ENCODE measurements at places on chromosomes 1 and 21.

- no peak for DNase-seq
Observed at GRCh38 chr1:153349363-153350320, 1.0 kb upstream of the PGLYRP4 start.

GRCh38 chr1:22633697-22634463 lies 2.5 kb upstream of the C1QA start:
- no peak for DNase-seq

DNA sequence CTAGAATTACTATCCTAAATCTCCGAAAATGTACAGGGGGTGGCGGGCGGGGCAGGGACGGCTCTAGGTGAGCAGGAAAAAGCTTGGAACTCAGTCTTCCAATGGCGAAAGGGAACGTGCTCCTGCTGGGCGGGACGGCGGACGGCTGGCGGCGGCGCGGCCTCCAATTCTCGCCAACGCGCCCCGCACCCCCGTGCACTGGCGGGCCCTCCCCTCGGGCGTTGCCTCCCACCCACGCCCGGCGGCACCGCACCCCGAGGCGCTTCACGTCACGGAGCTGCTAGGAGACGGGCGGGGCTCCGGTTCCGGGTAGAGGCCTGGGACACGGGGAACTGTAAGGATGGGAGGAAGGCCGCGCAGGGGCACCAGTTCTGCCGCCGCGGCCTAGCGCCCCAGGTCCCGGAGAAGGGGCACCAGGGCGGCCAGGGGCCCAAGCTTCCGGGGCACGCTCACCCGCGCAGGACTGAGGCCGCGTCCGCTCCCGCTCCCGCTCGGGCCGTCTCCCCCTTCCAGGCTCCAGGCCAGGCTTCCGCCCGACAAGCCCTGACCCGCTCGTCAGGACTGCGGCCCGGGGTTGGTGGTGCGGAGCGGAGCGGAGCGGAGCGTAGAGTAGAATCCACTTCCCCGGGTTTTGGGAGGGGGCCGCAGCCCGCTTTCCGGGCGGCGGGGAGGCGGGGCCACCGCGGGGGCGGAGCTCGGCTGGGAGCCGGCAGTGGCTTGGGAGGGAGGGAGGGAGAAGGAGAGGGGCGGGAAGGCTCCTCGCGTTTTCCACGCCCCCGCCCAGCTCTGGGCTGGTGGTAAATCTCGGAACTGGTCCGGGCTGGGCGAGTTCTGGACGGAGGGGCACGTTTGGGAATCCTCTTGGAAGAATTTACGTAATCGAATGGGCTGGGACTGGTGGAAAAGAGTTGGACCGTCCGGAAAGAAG lies at the start of gene DDX59:
Gene DDX59 (minus strand): TSS at position 594 of the 928 bp plus-strand sequence. CDS start 3,167 bp downstream, outside the sequence.
- peak; percentile 93 for DNase-seq

DNA sequence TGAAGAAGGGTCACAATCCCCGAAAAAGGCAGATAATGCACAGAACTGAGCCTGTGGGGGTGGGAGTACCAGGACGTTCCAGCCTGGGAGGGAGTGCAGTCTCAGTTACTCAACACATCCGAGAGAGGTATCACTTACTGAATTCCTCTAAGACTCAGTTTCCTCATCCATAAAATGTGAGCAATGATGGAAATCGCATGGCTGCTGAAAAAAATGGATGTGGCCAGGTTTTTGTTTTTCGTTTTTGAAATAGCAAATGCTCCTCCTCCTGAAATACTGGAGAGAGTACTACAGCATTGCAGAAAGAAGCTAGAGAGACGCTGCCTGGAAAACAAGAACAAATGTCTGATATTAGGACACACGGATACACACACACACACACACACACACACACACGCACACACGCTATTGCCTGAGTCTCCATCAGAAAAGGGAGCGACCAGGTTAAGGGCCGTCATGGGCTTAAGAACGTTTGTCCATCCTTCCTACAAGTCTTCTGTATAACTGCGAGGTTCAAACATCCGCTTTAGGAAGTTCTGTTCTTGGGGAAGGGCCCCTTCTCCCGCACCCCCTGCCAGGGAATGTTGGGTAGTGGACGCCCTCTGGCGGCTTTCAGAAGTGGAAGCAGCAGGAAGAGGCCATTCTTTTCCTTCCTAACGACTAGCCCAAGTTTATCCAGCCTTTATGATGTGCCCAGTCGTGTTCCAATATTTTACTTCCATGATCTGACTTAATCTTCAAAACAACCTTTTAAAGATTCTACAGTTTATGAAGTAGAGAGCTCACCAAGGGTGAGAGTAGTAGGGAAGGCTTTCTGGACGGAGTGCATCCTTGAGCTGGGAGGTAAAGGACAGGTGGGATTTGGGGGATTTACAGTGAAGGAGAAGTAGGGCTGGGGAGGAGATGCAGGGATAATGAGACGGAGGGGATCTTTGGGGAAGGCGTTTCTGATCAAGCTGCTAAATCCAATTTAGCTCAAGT lies 699 bp upstream of the NES start:
- DNase-seq = peak; percentile 55

DNA sequence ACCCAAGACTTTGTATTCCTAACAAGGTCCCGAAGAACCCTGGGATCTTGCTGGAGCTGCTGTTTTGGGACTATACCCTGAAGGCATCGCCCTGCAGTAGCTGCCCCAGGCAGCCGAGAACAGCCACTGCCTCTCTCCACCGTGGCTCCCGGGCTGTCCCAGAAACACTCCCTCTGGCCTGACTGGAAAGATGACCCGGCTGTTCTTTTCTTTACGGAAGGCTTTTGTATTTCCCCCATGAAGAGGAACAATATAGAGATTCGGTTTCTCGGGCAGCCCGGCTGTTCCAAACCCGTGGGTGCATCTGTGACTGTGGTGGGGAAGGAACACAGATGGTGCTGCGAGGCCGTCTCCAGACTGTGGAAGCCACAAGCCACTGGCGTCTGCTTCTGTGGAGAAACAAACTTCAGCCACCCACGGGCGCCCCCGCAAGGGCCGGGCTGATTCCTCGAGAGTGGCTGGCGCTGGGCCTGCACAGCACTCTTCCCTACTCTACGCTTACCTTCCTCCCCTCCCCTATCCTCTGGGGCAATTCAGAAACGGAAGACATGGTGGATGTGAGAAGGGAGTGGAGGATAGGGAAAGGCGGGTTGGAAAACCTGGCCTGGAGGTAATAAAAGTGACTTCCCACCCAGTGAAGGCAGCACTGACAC lies 33.7 kb upstream of the VASH2 start:
- no peak for DNase-seq

- no peak for DNase-seq
Observed at GRCh38 chr1:11671544-11672286, 7.7 kb downstream of the FBXO6 start.

GRCh38 chr1:221192055-221192454 lies 312.8 kb downstream of the HLX start:
- no peak for DNase-seq

DNA sequence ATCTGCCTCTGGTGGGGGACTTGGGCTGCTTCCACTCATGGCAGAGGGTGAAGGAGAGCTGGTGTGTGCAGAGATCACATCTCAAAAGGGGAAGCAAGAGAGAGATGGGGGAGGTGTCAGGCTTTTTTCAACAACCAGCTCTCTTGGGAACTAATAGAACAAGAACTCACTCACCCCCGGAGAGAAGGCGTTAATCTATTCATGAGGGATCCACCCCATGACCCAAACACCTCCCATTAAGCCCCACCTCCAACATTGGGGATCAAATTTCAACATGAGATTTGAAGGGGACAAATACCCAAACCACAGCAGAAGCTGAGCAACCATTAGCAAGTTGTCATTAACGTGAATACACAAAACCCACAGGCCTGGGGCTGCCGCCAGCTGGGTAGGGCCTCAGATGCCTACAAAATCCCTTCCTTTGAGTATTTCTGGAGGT lies 12.0 kb upstream of the VWA5B1 start:
- DNase-seq = peak; percentile 13

DNA sequence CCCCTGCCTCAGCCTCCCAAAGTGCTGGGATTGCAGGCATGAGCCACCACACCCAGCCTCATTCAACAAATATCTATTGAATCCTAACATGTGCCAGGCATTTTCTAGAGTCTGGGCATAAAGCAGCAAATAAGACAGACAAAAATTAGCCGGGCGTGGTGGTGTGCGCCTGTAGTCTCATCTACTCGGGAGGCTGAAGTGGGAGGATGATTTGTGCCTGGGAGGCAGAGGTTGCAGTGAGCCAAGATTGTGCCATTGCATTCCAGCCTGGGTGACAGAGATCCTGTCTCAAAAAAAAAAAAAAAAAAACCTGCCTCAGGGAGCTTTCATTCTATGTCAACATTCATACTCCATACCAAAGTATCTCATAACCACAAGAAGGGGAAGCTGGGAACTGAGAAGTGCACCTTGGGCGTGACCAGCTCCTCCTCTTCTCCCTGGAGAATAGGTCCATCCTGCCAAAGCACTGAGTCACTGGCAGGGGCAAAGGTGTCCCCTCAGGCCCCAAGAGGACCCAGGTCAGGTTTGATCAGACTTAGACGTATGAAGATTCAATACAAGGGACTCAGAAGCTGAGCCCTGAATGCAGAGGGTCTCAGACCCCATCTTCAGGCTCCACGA lies 36.8 kb upstream of the PPP1R15B start:
- no peak for DNase-seq

DNA sequence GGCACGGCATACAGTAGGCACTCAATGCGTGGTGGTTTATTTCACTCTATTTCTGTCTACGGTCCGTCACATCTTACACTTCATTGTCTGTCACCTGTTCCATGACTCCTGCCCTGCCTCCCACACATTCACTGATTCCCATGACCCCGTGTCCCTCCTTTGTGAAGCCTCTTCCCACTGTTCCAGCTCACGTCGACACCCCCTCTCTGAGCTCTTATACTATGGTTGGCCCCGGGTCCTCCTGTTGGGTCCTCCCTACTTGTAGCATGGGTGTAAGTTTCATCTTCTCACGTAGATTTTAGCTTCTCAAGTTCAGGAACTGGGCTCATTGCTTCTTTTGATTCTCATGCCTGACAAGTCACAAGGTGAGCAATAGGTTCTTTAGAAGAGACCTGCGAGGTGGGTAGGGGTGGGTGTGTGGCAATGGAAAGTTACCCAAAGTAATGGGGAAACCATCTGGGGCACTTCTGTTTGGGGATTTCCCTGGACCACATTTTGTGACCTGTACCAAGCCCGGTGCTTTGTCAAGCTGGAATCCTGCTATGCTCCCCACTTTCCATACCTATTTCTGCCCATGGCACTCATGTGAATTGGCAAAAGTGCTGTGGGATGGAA lies 22.1 kb upstream of the IL10 start:
- no peak for DNase-seq

DNA sequence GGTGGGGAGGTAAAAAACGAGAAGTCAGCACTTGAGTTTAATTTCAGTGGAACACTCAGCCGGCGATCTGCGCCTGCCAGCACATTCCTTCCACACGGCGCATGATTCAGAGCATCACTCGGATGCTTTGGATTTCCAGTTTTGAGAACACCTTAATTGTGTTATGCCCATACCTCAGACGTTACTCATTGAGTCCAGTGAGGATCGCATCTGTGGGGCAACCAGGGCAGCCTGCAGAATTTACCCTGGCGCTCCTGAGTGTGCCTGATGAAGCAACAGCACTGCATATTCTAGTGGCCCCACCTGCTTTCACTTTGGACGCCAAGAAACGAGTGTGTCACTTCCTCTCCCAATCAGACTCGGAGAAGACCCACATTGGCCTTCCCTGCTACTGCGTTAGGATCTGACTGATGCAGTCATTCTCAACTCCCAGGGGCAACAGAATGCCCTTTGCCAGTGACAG lies 19.9 kb downstream of the FAM89A start:
- no peak for DNase-seq

DNA sequence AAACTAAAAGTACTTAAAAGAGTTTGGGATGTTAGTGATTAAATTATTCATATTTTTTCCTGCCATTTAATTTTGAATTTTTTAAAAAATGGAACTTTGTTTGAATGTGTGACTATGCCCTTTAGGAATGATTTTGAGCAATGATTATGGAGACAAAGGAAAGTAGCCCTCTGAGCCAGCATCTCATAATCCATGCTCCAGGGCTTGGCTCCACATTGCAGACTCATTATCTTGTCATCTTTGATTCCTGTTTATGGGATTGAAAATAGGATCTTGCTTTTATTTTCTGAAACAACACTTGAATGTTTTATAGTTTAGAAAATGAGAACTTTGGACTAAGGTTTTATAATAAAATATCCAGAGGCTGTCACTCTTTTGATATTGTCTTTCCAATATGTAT lies 14.5 kb downstream of the AXDND1 start:
- DNase-seq = no peak

DNA sequence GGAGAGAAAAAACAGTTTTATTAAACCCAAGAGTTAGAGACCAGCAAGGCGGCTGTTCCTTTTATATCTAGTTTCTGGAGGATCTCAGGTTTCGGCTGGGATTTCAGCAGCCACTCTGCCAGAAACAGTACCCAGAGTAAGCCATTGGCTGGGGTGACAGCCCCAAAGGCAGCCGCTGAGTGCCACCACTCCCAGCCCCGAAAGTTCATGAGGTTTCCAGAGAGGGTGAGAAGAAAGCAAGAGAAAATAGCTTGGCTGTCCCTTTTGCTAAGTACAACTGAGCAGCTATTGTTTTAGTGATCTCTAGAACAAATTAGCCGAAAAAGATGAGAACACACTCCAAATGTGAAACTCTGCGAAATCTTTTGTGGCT lies 1.2 kb downstream of the SH3BGR start:
- DNase-seq = no peak

GRCh38 chr1:222399197-222399596 lies 148.7 kb downstream of the HHIPL2 start:
- DNase-seq = no peak

DNA sequence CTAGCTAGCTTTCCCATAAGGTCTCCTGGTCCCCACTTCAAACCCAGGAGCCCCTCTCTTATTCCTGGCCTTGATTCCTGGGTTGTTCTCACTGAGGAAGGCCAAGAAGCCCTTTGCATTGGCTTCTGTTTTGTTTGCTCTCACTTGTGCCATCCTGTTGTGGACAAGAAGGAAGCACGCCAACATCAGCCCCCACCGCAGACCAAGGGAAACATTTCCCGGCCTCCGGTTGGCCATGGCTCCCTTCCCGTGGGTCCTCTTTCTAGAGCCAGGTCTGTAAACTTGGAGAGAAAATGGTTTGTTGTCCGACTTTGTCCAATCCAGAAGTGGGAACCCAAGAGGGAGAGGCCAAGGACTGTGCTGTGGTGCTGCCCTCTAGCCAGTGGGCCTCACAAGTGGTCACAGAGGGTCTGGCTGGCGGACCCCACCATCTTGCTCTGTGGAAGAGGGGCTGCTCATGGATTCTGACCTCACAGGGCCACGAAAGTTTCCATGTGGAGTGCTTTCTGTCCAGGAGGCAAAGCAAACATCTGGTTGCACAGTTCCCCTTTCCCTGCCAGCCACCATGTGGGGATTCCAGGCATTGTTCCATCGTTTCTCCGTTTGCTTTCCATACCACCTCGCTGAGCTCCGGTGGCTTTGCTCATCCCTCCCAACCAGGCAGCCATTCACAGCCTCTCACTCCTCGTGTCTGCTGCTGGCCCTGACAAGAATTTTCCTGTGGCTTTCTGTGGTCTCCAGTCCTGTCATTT lies 18.9 kb upstream of the TENT5C start:
- DNase-seq = no peak

- no peak for DNase-seq
Observed at GRCh38 chr1:78176448-78176847, 130.7 kb downstream of the GIPC2 start.

GRCh38 chr1:197806718-197807117 lies 31.4 kb upstream of the DENND1B start:
- DNase-seq = no peak

- no peak for DNase-seq
Observed at GRCh38 chr1:24364975-24365678, 46.0 kb downstream of the GRHL3 start.
